ENCODE measurements at places on chromosomes 3 and 15. TPM values are rescaled to one million over a fixed set of nuclear protein-coding genes. Genes with fewer than 3 reads are reported as not detected.

PLA2G4E gene
- not detected for total RNA-seq

UBAP1L gene
- total RNA-seq: 2.5 TPM

FBXW12 gene
- not detected for total RNA-seq

PEX5L gene
- total RNA-seq: not detected

PCSK6 gene
- 13.3 TPM for total RNA-seq

GCNT3 gene
- total RNA-seq: 0.53 TPM

- no peak for DNase-seq
Measured at GRCh38 chr15:51103330-51103729, 8.6 kb upstream of the TNFAIP8L3 start.

- DNase-seq: no peak
Measured at GRCh38 chr3:29746163-29746760, 465.4 kb downstream of the RBMS3 start.

All from psoas muscle (tissue), 8 donors.